ENCODE measurements at places on chromosomes 16 and 17.
A peak's percentile ranks its signal among the peaks of the same experiment; 100 is the strongest.

- no peak for DNase-seq
These were observed 6.2 kb upstream of the EVI2A start for GRCh38 chr17:31327534-31328159.

DNA sequence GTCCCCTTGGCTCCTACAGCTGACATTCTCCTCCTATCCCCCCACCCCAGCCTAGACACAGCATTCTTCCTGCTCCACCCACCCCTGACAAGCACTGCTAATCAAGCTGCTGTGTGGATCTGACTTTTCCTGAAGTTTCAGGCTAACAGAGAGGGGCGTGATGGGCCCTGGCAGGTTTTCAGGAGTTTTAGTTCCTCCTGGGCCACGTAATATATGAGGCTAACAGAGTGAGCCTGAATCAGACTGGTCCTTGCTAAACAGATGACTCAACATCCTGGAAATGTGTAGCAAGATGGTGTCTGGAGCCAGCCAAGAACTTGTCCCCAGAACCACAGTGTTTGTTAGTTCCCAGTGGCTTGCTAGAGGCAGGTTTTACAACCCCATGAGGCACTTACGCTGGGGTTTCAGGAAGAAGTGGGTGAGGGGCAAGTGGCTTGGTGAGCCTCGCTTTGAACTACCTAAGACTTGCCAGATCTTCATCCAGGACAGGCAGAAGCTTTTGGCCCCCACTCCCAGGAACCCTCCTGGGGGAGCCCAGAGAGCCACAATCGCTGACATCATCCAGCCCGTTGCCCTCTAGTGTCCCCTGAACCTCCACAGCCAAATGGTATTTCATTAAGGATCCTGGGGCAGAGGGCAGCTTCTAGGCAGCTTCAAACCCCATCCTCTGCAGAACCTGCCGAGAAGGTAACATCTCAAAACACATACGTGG lies 15.9 kb downstream of the TMEM92 start:
- no peak for DNase-seq

DNA sequence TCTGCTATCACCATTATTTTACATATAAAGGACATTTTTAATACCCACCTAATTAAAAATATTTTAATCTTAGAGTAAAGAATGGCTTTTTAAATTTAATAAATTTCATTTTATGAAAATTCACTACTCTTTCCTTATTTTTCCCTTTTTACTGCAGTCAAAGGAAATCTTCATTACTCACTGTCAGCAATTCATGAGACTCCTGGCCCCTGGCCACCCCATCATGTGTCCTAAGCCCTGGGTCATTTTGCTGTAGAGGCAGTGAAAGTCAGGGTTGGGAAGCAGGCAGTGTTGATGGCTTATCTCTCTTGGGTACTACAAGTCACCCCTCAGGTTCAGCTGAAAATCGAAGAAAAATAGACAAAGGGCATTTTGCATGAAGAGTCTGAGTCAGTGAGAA lies 468.6 kb upstream of the CCL2 start:
- no peak for DNase-seq

GRCh38 chr16:48378836-48379235 lies 6.4 kb downstream of the SIAH1 start:
- no peak for DNase-seq

DNA sequence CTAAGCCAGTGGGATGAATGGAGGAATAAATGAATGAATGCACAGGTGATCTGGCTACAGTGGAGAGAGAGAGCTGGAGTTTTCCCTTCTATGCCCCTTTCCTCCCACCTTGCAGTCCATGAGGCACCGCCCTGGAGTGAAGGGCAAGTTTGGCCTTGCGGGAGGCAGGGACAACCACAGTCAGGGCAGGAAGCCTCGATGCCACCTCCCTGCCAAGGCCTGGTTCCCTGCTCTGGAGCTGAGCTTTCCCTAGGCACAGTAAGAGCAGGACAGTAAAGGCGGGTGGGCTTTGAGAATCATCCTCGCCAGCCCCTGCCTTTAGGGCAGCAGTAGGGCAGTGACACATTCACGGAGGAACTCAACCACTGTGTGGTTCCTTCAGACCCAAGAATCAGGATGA lies 72.6 kb downstream of the RBFOX3 start:
- no peak for DNase-seq

DNA sequence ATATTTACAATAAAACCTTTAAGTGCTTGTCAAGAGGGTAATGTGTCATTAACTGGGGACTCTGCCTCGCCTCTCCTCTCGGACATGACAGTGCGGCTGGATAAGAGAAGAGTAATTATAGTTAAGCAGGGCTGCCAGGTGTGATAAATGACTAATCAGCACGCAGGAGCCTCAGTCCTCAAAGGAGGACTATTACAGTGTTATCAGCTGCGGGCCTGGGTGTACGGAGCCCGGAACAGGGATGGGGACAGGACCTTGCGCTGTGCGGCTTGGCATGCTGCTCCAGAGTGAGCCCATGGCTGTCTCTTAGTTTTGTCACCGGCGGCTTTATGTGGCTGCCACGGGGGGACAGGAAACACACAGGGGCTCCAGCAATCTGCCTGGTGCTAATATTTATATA lies 607.2 kb downstream of the MAF start:
- peak; percentile 88 for DNase-seq

- no peak for DNase-seq
These were observed 2.5 kb downstream of the CBLN1 start for GRCh38 chr16:49278944-49279725.

DNA sequence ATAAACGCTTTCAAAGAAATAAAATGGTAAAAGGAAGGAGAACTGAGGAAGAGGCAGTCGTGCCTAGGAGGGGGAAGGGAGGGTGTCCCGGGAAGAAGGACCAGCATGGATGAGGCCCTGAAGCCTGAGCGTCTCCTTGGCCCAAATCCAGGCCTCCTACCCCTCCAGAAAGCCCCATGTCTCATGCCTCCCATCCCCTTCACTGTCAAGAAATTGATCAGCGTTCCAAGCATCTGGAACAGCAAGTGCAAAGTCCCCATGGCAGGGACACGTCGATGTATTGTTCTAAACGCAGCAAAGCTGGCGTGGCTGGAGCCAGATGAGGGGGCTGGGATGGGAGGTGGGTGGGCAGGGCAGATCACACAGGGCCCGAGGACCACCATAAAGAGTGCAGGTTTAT lies 22.6 kb downstream of the SEC14L5 start:
- DNase-seq: no peak

DNA sequence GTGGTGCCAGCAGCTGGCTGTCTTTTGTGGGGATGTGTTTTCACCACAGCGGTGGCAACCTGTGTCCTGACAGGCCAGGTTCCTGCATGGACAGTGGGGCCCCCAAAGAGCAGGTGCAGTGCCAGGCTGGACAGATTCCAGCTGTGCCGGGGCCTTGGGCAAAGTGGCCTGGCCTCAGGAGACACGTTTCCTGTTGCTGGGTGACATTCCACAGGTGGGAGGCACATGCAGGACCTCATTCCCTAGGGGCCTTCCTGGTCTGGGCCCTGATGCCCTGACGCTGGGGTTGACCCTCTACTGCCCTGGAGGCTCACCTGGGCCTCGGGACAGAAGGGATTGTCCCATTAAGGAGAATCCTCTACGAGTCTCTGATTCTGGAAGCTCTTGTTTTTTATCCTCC lies 182.4 kb downstream of the RAB11FIP4 start:
- DNase-seq: no peak

DNA sequence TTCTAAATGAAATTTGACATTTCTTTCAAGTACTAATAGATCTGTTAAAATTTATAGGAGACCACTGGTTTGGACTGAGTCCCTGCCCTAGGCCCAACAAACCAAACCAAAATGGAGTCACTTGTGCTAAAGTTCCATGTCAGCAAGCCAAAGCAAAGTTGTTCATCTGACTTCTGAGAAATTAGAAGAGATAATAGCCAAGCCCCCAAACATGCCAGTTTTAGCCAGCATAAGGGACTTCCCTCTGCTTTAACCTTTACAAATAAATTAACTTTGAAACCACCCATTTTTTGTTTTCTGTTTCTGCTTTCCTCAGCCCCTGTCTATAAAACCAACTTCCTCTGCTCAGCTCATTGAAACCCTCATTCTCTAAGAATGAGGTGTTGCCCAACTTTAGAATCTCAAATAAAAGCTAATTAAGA lies 18.9 kb downstream of the CDR2 start:
- DNase-seq: no peak

- no peak for DNase-seq
These were observed 236.8 kb upstream of the CA10 start for GRCh38 chr17:52395308-52395707.

DNA sequence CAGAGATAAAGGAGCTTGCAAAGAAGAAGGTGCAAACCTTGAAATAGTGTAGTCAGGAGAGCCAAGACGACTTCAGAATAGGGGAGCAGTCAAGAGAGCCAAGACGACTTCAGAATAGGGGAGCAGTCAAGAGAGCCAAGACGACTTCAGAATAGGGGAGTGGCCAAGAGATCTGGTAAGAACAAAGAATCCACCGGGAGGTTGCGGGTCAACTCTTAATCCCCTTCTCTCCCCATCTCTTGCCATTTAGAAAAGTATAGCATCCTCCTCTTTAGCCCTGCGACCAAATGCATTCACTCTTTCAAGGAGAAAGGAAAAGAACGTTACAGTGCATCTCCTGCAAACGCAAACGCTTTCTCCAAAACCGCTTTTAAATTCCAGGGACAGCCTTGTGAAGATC lies 713 bp downstream of the KNOP1 start:
- DNase-seq: no peak

- no peak for DNase-seq
These were observed 443.9 kb downstream of the TMEM114 start for GRCh38 chr16:8146256-8147012.

DNA sequence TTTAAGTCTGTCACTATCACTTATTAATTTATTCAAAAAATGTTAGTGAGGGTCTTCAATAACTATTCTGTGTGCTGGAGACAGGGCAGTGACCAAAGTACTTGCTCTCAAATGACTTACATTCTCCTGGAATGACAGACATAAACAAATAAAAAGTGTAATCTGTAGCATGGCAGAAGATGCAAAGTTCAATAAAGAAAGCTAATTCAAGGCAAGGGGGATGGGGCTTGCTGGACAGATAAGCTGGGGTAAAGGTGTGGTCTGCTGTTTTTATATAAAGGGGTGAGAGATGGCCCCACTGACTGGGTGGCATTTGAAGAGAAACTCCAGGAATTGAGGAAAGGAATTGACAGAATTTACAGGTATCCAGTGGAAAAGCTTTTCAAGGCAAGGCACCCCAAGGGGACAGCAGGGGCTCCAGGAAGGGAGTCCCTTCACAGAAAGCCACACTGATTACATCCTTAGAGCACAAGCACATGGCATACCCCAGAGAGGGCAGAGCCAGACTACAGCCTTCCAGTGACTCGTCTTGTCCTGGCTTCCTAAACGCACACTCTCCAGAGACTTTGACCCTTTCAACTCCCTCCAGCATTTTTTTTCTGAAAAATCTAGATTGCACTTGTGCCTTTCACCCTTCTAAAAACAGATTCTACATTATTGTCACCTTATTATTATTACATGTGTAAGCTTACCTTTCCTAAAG lies 123.7 kb upstream of the HS3ST3A1 start:
- DNase-seq: no peak

DNA sequence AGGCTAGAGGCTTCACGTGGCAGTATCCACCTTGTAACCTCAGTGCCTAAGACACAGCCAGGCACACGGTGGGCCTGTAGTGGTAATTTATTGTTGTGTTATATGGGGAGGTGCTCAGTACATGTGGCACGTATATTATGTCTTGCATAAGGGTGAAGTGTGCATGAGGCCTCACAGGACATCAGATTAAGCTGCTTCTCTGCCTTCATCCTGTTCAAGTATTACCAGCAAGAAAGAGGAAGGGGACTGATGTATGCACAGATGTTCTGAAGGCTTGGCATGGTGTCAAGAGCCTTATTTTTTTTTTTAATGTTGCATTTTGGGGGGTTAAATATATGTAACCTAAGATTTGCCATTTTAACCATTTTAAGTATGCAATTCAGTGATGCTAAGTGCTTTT lies 71.6 kb downstream of the ABCC1 start:
- no peak for DNase-seq

- DNase-seq: peak; percentile 1
These were observed 15.4 kb upstream of the KATNB1 start for GRCh38 chr16:57720142-57720575.

DNA sequence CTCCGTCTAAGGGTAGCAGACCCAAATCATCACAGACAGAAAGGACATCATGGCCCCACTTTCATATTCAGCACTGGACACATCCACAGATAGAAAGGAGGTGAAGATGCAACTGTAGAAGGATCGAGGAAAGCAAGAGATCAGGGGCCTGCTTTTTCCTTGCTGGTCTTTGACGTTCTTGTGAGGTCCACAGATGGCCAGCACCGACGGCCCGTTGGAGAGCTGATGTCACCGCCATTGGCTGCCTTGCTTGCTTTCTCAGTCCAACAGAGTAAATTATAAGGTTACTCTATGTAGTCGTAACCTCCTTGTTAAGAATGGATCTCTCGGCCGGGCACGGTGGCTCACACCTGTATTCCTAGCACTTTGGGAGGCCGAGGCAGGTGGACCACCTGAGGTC lies 5.1 kb upstream of the RBFOX3 start:
- DNase-seq: no peak

GRCh38 chr16:87844120-87844733 lies 25.1 kb downstream of the SLC7A5 start:
- no peak for DNase-seq

DNA sequence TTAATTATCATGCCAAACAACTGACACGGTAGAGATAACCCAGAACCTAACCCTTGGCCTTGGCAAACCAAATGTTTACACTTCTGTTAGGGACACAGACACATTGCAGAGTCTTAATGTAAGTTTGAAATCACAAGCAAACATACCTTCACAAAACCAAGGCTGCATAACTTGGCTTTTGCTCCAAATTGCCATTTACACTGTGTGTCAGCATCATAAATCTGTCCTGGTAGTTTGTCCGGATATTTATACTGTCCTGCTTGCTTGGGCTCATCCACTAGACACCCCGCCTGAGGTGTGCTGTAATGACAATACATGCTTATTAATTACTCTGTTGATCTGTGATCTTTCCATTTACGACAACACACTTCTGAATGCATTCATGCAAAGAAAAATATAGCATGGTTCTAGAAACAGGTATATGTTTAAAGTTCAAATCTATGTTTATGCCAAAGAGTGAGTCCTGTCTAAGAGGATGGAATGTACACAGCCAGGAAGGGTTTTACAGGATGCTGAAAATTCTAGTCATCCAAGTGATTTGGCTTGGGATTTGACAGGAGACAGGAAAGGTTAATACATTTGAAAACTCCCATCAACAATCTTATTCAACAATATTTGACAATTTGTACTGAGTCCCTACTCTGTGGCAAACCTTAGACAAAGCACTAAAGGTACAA lies 81.1 kb downstream of the ADAMTS18 start:
- DNase-seq: no peak

- no peak for DNase-seq
These were observed 13.0 kb downstream of the MYBBP1A start for GRCh38 chr17:4542003-4542725.

DNA sequence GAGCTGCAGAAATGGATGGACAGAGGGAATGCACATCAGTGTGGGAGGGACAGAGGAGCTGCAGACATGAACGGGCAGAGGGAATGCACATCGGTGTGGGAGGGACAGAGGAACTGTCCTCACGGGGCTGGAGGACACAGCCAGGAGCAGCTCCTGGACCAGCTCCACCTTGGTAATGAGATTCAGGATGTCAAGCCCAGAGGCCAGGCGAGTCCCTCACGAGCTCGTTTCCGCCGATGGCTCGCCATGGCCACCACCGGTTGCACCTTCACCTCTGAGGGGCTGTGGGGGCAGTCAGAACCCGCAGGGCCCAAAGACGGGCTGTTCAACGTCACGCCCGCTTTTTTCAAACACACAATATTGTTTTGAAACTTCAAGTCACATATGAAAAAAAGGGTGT lies 56.2 kb downstream of the RPH3AL start:
- DNase-seq: no peak

GRCh38 chr16:68954911-68955635 lies 111.7 kb downstream of the TANGO6 start:
- no peak for DNase-seq

- no peak for DNase-seq
These were observed 138.8 kb downstream of the MRM1 start for GRCh38 chr17:36740157-36740556.
